AML-193 (cell line): ENCODE measurements at places on chromosomes 2 and 18.

DNA sequence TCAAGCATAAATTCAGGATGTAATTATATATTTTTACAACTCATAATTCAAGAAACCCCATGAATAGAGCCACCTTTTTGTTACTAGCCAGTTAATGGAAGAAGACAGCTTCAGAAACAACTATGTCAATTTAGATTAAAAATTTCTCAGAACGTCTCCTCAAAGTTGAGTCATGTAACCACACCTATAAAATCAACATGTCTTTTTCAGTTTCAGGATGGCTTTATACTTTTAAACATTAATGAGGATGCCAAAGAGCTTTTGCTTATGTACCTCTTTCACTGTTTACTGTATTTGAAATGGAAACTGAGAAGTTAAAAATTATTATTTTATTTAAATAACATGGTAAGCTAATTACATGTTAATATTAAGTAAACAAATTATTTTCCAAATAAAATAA, 280.1 kb downstream of the PTH2R start:
- no peak for DNase-seq

GRCh38 chr2:150325656-150326314, 161.7 kb downstream of the RND3 start:
- no peak for DNase-seq

DNA sequence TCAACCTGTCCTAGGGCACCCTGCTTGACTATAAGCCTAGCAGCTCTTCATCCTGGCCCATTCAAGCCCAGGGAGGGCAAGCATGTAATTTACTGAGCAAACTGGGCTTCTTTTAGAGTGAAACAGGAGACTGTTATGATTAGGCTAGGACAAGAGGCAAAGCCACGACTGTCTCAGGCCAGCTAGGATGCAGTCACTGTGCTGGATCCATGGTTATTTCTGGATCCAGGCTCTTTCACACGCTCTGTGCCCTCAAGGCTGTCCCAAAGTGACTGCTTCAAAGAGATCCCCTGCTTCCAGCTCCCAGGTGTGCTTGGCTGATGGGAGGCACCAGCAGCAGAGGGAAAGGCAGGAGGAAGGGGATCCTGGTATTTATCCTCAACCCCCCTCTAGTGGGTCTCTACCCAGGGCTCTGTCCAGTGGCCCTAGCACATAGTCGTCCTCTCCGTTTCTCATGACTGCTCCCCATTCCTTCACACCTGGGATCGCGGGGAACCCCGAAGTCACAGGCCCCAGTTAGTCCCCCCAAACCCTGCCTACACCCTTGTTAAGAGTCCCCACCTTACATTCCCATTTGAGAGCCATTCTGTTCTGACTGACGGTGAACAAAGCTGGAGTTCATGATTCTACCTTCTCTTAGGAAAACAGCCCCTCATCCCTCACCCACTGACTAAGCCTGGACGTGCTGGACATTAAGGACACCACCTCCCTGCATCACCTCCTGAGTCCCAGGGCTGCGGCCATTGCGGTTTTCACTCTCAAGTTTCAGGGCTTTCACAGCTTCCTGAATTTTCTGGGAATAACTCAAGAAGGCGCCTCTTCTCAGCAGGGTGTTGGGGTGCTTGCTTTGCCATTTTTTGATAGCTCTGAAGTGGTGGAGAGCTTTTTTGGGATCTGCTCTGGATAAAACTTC, 63.2 kb downstream of the POLR1A start:
- no peak for DNase-seq

DNA sequence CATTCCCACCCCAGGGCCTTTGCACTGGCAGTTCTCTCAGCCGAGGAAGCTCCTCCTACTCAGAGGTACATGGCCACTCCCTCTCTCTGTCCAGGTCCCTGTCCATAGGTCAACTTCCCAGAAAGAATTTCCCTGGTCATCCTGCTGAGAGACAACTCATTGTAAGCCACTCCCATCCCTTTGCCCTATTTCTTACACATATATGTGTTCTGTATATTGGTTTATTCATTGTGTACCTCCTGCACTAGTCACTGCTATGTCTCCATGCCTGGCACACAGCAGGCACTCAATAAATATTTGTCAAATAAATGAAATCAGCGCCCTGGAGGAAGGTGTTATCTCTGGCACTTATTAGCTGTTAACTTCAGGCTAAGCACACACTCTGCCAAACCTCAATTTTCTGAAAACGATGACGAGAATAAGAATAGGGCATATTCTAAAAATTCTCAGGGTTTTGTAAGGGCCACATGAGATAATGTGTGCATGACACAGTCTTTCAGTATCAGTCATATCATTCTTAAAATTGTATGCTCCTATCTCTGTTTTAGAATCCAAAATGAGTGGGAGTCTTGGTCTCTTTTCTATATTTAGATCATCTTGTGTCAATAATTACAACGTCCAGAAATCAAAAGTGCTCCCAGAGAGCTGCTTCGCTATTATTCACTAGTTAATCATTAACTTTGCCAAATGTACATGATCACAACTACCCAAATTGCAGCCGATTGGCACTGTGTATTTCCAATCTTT, 198.0 kb downstream of the ALK start:
- no peak for DNase-seq

DNA sequence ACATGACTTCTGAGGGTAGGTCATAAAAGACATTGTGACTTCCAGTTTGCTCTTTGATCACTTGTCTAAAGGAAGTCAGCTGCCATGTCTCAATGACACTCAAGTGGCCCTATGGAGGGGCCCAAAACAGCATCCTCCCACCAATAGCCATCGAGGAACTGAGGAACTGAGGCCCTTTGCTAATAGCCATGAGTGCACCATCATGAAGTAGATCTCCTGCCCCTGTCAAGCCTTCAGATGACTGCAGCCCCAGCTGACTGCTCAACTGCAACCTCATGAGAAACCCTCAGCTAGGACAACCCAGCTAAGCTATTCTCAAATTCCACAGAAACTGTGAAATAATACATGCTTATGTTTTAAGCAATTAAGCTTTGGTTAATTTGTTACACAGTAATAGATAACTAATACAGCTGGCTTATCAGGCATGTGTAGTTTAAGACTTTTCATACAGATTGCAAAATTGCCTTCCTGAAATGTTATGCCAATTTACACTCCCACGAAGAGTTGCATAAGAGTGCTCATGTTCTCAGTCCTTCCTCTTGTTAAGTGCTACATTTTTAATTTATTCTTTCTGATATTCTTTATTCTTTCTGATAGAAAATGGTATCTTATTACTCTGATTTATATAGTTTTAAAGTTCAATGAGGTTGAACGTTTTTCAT, 105.6 kb upstream of the NDUFV2 start:
- DNase-seq, result peak; percentile 82

DNA sequence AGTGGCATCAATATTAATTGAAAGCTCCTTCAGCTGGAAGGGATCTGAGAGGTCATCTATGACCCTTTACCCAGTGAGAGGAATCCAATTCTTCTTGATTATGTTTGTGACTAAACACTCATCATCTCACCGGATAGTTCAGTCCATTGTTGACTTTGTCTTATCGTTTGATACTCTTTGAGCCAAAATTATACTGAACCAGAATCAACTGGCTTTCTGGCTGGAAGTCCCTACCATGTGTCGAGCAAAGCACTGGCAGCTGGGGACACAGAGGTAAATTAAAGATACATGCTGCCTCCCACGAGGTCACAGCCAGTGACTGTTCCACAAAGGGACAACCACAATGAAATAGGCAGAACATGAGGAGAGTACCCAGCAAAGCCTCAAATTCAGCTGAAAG, 91.4 kb upstream of the FHL2 start:
- no peak for DNase-seq
